CD4-positive, alpha-beta memory T cell (primary cell): ENCODE measurements at places on chromosomes 6 and 20.

GRCh38 chr6:17349427-17349826 lies 44.0 kb upstream of the CAP2 start:
- DNase-seq = no peak

GRCh38 chr6:162058281-162058875 lies 669.2 kb downstream of the PRKN start:
- no peak for DNase-seq

GRCh38 chr6:141195251-141195832 lies 937.4 kb upstream of the GJE1 start:
- DNase-seq = no peak

DNA sequence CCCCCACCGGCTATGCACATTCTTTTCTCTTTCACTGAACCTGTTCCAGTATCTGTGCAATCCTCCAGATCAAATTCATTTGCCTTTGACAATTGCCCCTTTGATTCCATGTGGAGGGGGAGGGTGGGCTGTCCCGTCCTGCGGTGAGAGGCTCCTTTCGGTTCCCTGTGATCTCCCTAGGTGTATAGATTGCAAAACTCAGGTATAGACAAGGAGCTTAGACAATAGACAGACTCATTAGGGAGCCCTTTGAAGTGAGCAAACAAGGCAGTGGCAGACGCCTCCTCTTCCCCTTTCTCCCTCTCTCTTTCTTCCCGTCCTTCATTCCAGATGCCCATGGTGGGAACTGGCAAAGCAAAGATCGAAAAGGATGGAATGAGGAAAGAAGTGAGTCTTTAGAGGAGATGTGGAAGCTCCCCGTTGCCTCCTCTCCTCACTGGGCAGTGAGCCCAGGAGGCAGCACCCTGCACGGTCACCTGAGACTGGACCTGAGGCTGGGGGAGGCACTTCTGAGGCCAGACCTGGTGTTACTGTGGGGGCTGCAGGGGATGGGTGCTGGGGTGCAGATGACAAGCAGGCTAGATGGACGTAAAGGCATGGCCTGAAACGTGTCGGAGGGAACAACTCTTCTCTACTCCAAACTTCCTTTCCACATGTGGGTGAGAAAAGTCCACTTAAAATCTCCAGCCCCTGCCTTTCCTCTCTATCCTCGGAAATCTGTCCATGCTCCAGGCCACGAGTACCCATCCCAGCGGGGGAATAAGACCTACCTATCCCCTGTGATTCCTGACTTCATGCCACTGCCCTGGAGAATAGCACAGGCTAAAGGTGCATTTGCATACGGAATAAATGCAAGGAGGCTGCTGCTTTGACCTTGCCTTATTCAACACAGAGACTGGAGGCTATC lies 256.6 kb upstream of the FOXQ1 start:
- DNase-seq = no peak

- no peak for DNase-seq
Measured at GRCh38 chr6:75402296-75402695, 91.3 kb downstream of the FILIP1 start.
